ENCODE measurements at places on chromosomes 11 and 22. TPM values are rescaled to one million over a fixed set of nuclear protein-coding genes. Genes with fewer than 3 reads are reported as not detected.

- no peaks in the 10 kb centered on the region for H3K36me3 ChIP-seq
- H3K4me3 ChIP-seq, result no peak overlapping the region
- DNase-seq, result no peak
- peaks cover 7% of the 10 kb centered on the region for H3K4me1 ChIP-seq
- no peaks in the 10 kb centered on the region for H3K27me3 ChIP-seq
- no peak overlapping the region for H3K27ac ChIP-seq
Observed at GRCh38 chr22:36885474-36885873, 24.7 kb downstream of the NCF4 start.

DNA sequence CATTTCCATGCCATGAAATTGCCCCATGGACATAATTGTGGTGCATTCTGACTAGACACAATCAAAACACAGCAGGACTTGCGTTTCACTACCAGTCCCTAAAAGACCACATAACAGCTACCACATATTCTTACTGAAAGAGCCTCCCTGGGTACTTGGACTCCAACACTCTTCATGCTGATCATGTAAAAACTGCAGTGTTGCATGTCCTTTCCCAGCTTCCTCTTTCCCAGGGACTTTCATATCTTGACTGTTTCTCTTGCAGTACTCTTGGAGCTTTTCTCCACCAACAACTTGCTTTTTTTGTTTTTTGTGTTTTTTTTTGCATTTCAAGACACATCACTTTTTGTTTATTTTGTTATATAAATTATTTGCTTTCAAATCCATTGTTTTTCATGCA is 22.9 kb downstream of the MS4A6E start:
- H3K4me3 ChIP-seq, result no peak overlapping the region
- peaks cover 26% of the 10 kb centered on the region for H3K4me1 ChIP-seq
- no peak overlapping the region for H3K27ac ChIP-seq
- no peaks in the 10 kb centered on the region for H3K36me3 ChIP-seq
- no peaks in the 10 kb centered on the region for H3K27me3 ChIP-seq

ROBO3 gene
- 0.90 TPM for total RNA-seq

PGA5 gene
- not detected for total RNA-seq
